Prostate gland (tissue), 2 donors: ENCODE measurements at places on chromosomes 5 and 9. TPM values are rescaled to one million over a fixed set of nuclear protein-coding genes. Genes with fewer than 3 reads are reported as not detected.
A peak's percentile ranks its signal among the peaks of the same experiment; 100 is the strongest.

Gene PIP5KL1
- total RNA-seq, result 3.1 TPM

DNA sequence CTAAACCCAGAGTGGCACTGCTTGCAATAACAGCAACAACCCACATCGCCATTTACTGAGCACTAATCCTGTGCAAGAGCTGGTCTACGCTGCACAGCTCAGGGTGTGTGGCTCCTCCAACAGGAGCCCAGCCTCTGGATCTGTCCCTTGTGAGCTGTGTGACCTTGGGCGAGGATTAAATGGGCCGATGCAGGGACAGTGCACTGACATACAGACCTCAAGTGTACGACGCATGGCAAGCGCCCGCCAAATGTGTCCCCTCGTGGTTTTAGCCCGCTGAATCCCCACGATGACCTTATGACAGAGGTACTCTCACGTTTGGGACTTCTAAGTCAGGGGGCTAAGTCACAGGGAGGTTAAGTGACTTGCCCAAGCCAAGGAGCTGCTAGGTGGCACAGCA, 130.3 kb upstream of the RAPGEF1 start:
- DNase-seq, result no peak
- H3K4me3 ChIP-seq, result no peak overlapping the region
- H3K4me1 ChIP-seq, result no peaks in the 10 kb centered on the region

DNA sequence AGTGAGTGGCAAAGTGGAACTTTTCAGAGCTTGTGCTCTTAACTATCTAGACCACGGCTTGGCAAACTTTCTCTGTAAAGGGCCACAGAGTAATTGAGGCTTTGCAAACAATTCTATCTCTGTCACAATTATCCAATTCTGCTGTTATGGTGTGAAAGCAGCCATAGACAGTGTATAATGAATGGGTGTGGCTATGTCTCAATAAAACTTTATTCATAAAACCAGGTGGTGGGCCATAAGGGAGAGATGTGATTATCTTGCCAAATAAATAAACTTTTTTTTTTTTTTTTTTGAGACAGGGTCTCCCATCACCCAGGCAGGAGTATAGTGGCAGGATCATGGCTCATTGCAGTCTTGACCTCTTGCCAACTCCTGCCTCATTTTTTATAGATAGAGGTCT, 78.7 kb upstream of the GNA14 start:
- no peak for DNase-seq
- no peak overlapping the region for H3K4me3 ChIP-seq
- H3K27me3 ChIP-seq, result no peaks in the 10 kb centered on the region

Gene ARSB
- 14.9 TPM for total RNA-seq

DNA sequence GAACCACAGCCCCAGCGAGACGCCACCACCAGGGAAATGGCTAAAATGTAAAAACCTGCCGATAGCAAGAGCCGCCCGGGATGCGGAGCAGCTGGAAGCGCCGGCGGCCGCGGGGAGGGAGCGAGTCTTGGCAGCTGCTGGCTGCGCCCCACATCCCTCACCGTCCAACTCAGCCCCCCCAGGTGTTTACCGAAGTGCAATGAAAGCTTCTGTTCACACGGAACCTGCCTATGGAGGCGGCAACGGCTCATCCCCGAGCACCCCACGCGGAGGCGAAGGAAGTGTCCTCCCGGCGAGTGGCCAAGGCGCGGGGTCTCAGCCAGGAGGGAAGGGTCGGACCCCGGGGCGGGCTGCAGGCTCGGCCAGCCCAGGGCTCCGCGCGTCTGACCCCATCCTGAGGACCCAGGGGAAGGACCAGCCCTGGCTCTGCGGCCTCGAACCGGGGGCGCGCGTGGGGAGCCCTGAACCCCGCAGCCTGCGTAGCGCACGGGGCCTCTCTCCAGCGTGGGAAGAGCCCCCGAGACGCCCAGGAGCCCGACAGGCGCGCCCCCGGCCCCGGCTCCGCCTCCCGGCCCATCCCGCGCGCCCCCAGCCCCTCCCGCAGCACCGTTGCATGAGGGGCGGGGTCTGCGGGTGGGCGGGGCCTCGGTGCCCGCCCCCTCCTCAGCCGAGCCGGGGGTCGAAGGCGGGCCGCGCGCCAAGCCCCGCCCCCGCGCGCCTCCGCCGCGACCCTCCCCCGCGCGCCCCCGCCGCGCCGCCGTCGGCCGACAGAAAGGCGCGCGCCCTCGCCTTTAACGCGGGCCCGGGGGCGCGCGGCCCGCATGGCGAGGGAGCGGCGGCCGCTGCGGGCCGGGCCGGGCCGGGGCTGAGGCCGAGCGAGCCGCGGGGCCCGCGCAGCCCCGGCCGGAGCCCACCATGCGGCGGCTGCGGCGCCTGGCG, at the start of gene DIPK1B:
Gene DIPK1B, plus strand, starts transcription at position 822 of the 939 bp plus-strand sequence. Its CDS starts 94 bp downstream, at position 916.
- peaks cover 6% of the 10 kb centered on the region for H3K4me1 ChIP-seq
- no peaks in the 10 kb centered on the region for H3K27me3 ChIP-seq
- peak within 1 kb of the TSS; percentile 57 for H3K4me3 ChIP-seq
- no peak for DNase-seq
- H3K27ac ChIP-seq, result peak within 1 kb of the TSS; percentile 45
- no peaks in the 10 kb centered on the region for H3K36me3 ChIP-seq

GRCh38 chr9:470552-471194, 256.0 kb downstream of the DOCK8 start:
- peak; percentile 12 for DNase-seq
- no peaks in the 10 kb centered on the region for H3K27me3 ChIP-seq
- H3K4me3 ChIP-seq, result peak overlapping the region; percentile 30
- peak overlapping the region; percentile 75 for H3K27ac ChIP-seq

Gene MPDZ
- total RNA-seq, result 61.5 TPM

Gene FAM200C
- total RNA-seq, result 6.3 TPM

DNA sequence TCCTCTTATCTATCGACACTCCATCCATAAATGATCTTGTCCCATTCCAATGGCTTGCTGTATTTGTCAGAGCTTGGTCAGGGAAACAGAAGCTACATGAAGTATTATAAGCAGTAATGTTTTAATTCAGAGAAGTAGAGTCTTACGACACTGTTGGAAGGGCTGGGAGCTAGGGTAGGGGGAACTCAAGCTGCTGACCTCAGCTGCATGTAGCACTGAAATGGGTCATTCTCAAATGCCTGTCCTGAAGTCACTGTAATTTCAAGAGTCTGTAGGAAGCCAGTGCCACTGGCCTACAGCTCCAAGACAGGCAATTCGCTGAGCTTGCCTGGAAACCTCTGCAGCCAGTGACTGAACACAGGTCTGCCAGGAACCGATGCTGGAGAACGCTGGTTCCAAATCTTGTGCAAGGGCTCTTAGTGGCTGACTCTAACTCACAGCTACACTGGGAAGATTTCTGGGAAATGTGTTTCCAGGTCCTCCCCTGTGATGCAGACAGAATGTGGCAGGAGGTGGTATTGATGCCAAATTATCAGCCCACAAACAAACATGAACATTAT, 532.4 kb downstream of the CCDC171 start:
- no peak overlapping the region for H3K27ac ChIP-seq
- no peak overlapping the region for H3K4me3 ChIP-seq
- no peak for DNase-seq
- H3K36me3 ChIP-seq, result no peaks in the 10 kb centered on the region
- no peaks in the 10 kb centered on the region for H3K4me1 ChIP-seq
- H3K27me3 ChIP-seq, result no peaks in the 10 kb centered on the region

DNA sequence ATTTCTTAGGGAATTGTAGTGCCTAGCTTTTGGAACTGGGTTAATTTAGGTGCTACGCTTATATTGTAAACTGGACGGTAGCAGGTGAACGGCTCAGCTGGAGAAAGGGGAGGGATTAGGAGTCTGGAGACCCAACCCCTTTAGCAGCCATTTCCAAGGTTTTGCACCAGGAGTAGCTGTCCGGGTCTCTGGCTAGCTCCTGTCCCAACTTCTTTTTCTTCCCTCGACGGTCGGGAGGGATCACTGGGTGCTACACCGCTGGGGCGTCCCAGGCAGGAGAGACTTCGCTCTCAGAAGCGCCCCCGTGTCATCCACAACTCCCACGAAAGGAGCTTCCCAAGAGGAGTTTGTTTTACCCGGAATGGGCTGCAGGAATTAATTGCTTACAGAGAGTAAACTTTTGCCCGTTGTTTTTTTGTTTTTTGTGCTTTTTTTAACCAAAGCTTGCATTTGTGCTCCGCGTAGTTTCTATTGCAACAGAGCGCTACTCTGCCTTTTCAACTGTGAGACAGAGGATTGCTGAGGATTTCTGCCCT, 1640.9 kb upstream of the C9orf72 start:
- no peaks in the 10 kb centered on the region for H3K4me1 ChIP-seq
- H3K36me3 ChIP-seq, result no peaks in the 10 kb centered on the region
- H3K27ac ChIP-seq, result no peak overlapping the region
- no peak for DNase-seq
- H3K27me3 ChIP-seq, result peaks cover 10% of the 10 kb centered on the region

- H3K27ac ChIP-seq, result peak overlapping the region; percentile 45
- H3K4me3 ChIP-seq, result no peak overlapping the region
- no peaks in the 10 kb centered on the region for H3K36me3 ChIP-seq
- no peak for DNase-seq
Measured at GRCh38 chr5:141870228-141870627, 8.0 kb downstream of the PCDH1 start.

Gene COL27A1
- total RNA-seq, result 54.8 TPM

DNA sequence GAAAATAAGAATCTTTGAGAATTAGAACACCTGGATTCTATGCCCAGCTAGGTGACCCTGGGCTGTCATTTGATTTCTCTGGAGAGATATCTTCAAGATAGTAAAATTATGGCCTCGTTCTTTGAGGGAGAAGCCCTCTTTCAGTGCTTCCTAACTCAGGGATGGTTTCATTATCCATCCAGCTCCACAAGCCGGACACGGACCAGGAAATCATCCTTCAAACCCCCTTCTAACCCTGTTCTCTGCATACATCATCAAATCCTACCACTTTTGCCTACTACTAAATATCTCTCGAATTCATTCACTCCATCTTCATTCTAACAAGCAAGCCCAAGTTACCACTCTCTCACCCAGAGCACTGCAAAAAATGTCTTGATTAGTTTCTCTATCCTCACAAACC, 57.2 kb downstream of the MAPKAP1 start:
- no peaks in the 10 kb centered on the region for H3K4me1 ChIP-seq
- no peak overlapping the region for H3K27ac ChIP-seq
- no peak for DNase-seq
- H3K27me3 ChIP-seq, result no peaks in the 10 kb centered on the region
- no peak overlapping the region for H3K4me3 ChIP-seq

DNA sequence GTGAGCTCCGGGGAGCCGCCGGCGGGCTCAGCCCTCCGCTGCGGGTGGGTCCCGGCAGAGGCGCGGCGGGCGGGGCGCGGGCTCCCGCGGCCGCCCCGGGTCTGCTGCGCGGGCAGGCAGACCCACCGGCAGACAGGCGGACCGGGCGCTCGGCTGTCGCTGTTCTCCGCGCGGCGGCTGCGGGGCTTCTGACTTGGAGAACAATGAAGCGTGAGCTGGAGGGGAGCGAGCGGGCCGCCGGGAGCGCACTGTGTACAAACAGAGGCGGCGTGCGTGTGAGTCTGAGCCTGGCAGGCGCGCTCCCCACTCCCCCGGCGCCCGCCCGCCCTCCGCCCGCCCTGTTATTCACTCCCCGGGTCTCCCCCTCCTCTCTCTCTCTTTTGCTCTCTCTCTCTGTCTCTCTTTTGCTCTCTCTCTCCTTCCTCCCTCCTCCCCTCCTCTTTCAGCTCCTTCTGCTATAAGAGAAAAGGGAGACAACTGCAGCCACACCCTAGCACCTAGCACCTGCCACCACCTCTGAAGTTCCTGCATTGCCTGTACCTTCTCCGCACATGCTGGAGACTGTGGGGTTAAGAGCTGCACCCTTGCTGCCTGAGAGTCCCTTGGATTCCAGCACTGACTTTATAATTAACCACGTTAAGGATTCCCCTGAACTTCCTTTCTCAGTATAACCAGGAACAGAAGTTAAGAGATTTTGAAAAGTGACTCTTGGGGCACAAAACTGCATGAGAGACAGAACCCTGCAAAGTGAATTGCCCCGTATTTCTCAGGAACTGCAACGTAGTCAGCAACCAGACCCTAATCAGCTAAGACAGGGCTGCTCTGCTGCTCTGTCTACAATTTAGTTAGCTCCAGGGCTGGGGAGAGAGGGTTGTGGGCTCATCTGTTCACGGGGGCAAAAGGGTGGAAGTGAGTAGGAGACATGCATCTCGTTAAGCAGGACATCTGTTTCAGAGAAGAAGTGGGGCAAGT, at the start of gene EDIL3:
Gene EDIL3, minus strand, starts transcription at position 277 of the 972 bp plus-strand sequence. CDS start 506 bp downstream, outside the sequence.
- H3K27ac ChIP-seq, result peak within 1 kb of the TSS; percentile 18
- H3K4me3 ChIP-seq, result peak within 1 kb of the TSS; percentile 30
- no peaks in the 10 kb centered on the region for H3K36me3 ChIP-seq
- no peak for DNase-seq
- H3K4me1 ChIP-seq, result no peaks in the 10 kb centered on the region
- H3K27me3 ChIP-seq, result peaks cover 10% of the 10 kb centered on the region

DNA sequence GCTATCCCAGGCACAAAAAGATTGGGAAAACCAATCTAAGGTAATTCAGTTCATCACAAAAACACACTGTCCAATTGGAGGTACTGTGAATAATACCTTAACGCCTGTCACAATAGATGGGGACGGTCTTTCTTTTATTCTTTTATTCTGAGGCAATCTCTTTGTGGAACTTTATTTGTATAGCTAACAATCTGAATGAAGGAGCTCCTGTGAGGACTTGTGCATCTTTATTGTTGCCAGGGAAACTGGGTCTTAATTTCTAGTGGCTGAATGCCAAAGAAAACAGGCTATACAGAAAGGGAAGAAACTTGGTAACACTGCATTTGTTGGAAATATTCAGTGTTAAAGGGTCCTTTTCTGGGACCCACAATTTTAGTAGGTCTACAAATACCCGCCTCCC, 546.9 kb upstream of the C9orf72 start:
- H3K36me3 ChIP-seq, result no peaks in the 10 kb centered on the region
- H3K4me3 ChIP-seq, result no peak overlapping the region
- H3K27me3 ChIP-seq, result no peaks in the 10 kb centered on the region
- DNase-seq, result no peak

DNA sequence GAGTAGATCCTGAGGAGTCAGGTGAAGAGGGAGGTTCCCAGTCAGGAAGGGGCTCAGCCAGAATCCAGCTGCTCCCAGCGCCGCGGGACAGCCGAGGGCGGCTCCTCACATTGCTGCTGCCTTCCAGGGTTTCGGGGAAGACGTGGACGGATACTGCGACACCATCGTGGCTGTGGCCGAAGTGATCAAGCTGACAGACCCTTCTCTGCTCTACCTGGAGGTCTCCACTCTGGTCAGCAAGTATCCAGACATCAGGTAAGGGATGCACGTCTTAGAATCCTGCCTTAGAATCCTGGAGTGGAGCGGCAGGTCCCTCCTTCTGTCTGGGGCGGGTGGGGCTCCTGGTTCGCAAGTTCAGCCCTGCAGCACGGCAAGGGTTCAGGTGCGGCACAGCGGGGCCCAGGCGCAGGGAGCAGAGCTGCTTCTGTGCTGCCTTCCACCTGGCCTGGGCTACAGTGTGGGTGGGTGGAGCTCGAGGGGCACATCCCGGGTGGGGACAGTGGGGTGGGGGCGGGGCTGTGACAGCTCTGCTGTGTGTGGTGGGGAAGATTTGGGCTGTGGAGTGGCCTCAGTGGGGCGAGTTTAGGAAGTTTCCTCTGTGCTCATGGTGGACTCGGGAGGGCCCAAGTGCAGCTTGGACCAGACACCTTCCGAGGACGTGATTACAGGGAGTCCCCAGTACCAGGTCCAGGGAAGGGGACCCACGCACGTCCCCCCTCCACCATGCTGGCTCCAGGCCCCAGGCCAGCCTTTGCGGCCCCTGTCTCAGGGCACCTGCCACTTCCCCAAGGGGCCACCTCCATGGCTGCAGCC, 22.8 kb downstream of the EXOC3 start:
- no peak overlapping the region for H3K4me3 ChIP-seq
- H3K27ac ChIP-seq, result no peak overlapping the region
- H3K27me3 ChIP-seq, result no peaks in the 10 kb centered on the region
- no peak for DNase-seq
- H3K36me3 ChIP-seq, result peaks cover 6% of the 10 kb centered on the region
- no peaks in the 10 kb centered on the region for H3K4me1 ChIP-seq

GRCh38 chr9:131728961-131729360, 10.9 kb downstream of the RAPGEF1 start:
- DNase-seq, result no peak
- H3K27me3 ChIP-seq, result no peaks in the 10 kb centered on the region
- H3K4me3 ChIP-seq, result no peak overlapping the region
- H3K27ac ChIP-seq, result peak overlapping the region; percentile 35
- peaks cover 6% of the 10 kb centered on the region for H3K4me1 ChIP-seq
- no peaks in the 10 kb centered on the region for H3K36me3 ChIP-seq
